ENCODE measurements at places on chromosomes 12 and 14.
A peak's percentile ranks its signal among the peaks of the same experiment; 100 is the strongest.

GRCh38 chr14:72808564-72808963 lies 85.3 kb downstream of the DPF3 start:
- DNase-seq, result no peak

DNA sequence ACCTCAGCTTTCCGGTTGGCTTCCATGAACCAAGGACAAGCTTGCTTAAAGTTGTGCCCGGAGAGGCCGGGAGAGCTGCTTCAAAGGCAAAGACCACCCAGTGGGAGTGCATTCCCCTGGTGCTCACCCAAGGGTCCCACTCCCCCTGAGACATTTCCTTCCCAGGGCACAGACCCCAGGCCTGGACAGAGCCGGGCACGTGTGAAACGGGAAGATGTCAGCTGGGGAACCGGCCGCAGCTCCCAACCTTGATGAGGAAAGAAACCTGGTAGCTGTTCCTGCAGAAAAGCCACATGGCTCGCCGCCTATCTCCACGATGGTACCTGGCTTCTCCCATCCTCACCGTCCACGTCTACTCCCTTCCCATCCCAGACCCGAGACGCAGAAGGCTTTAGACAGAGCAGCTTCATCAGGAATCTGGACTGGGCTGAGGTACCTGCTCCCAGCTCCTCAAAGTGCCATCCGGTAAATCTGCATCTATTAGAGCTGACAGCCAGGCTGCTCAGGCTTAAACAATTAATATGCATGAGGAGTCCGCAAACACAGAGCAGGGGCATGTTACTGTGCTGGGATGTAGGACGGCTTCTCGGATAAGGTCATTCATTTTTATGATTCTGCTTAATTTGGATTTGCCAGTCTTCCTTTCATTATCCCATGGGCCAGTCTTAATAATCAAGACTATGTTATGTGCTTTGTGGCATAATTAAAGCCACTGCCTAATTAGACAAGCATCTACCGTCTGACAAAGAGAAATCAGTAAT lies 53.1 kb downstream of the GALNT9 start:
- no peak for DNase-seq

- no peak for DNase-seq
Observed at GRCh38 chr12:34401659-34402227, 379.4 kb downstream of the ALG10 start.

- DNase-seq, result no peak
Observed at GRCh38 chr14:84726471-84726870, 803.5 kb upstream of the FLRT2 start.

DNA sequence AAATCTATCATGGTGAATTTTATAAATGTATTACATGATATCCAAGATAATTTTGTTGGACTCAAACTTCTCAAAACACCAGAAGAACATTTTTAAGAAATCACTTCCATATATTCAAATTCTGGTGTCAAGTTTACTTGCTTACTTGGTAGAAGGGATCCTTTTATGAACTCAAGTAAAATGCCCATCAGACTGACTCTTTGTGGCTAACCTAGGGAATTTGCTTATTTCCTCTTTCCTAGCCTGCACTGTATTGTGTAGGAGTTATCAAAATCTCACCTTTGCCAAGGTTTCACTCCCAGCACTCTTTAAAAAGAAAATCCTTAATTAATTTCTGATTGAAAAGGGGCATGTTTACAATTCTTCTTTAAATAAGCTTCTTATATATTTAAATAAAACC lies 196.5 kb downstream of the DUSP6 start:
- no peak for DNase-seq

- DNase-seq, result no peak
Observed at GRCh38 chr12:66678338-66679275, at the start of gene GRIP1. TSS of gene GRIP1 (minus strand) at chr12:66679076. CDS start at chr12:66678904, 172 bp downstream.

- no peak for DNase-seq
Observed at GRCh38 chr12:107057071-107057834, 36.1 kb downstream of the CRY1 start.

DNA sequence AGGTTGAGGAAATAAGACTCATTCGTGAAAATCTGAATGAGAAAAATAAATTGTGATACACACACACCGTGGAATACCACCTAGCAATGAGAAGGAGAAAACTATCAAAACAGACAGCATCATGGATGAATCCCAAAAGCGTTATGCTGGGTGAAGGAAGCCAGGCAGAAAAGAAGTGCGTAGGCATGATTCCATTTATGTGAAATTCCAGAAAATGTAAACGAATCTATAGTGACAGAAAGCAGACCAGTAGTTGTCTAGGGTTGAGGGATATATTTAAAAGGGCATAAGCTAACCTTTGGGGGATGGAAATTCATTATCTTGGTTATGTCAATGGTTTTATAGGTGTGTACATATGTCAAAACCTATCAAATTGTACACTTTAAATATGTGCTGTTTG lies 42.5 kb upstream of the ANO2 start:
- no peak for DNase-seq

DNA sequence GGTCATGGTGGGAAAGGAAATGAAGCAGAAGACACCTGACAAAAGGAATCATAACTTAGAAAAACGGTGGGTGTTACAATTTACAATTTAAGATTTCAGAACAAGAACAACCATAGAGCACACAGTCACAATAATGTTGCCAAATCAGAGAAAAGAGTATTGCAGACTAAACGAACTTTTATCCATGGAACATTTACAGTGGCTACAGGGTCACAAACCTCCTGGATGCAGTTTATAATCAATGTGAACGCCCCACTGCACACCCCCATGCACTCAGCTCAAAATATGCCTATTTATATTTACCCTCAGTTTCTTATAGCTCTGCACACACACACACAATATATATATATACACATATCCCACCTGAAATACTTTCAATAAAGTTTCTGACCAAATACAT lies 8.0 kb downstream of the KRR1 start:
- no peak for DNase-seq

DNA sequence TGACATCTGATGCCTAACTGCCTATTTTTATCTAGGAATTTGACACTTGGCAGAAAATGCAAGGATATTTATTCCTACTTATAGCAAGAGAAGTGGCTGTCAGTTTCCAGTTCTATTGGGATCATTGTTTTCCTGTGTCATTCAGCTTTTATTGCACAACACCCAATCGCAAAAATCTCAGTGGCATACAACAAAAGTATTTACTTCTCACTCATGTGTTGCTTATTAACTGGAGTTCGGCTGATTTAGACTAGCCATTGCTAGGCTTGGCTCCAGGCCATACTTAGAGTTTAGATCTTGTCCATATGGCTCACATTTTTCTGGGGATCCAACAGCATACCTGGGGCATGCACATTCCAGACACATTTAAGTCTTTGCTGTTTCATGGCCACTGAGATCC lies 218.6 kb upstream of the SYT1 start:
- DNase-seq, result no peak

- no peak for DNase-seq
Observed at GRCh38 chr12:22018860-22019259, 27.2 kb upstream of the CMAS start.

- no peak for DNase-seq
Observed at GRCh38 chr14:39367387-39367751, 64.9 kb downstream of the FBXO33 start.

DNA sequence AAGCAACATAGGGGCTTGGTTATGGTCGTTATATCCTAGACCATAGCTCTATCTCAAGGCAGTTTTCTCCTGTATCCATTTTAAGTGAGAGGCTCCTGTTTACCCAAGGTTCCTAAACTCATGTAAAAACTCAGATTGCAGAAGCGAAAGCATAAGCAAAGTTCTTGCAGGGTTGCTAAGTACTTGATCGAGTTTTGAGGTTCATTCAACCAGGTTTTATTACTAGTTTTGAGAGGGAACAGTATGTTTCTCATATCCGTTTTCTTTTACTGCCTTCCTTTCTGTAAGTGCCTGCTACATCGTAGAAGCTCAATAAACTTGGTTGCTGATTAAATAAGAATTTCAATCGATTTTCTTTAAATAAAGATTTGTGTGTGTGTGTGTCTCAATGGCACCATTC lies 5.1 kb downstream of the AKAP3 start:
- DNase-seq, result no peak

GRCh38 chr12:65306366-65307168 lies 28.1 kb downstream of the MSRB3 start:
- peak; percentile 7 for DNase-seq

DNA sequence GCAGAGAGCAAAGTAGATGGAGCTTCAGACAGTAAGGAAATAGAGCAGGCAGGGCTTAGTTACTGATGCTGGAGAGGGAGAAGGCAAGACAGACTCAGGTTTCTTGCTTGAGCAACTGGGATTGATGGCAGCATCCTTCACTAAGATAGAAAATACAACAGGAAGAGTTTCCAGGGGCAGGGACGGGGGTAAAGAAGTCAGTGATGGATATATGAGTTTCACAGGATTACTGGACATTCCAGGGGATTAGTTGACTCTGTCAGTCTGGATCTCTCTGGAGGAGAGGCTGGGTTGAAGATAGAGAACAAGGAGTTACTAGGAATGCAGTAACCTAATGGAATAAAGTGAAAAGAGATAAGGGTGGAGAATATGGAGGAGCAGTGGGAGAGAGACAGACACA lies 74.5 kb upstream of the ATF1 start:
- no peak for DNase-seq

- DNase-seq, result no peak
Observed at GRCh38 chr12:87935216-87935615, 94.0 kb downstream of the C12orf50 start.

- peak; percentile 71 for DNase-seq
Observed at GRCh38 chr12:110501399-110501751, 536 bp downstream of the VPS29 start.

GRCh38 chr14:37048666-37049071 lies 123.7 kb downstream of the SLC25A21 start:
- DNase-seq, result no peak

DNA sequence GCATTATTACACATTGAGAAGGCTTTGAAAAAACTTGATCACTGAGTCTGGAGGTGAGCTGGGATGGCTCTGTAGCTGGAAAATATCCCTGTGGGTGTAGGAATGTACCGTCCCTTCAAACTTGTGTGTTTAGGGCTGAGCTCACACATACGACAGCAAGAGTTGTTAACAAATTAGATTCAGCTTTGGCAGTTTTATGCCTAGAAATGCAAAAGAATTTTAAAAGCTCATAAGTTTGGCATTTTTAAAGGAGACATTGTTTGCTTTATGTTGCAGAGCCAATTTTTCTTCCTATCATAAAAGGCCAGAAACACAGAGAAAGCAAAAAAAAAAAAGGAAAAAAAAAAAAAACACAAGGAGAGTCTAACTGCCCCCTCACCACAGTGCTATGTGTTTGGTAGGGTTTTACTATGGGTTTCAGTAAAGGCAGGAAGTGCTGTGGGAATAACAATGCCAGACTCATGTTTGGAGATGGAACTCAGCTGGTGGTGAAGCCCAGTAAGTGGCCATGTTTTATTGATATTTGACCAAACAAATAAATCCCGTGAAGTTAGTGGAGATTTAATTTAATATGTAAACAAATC lies 78.4 kb downstream of the DAD1 start:
- no peak for DNase-seq

GRCh38 chr12:122937622-122938091 lies 28.6 kb downstream of the ABCB9 start:
- DNase-seq, result no peak

DNA sequence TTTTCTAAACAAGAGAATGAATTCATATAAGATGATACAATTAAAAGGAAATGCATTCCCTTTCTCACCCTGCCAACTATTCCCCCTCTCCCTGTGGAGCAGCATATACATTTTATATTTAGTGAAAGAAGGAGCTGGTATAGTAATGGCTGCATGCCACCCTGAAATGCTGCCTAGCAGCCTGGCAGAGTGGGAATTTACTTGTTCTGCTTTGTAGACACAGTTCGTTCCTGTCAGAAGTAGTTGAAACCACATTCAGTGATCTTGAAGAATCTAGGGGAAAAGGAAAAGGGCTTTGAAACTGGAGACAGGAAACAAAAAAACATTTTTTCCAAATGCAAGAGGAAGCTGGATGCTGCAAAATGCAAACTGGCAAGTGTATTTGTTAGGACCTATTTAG lies 176.0 kb upstream of the PLEKHA5 start:
- DNase-seq, result no peak

GRCh38 chr12:110304061-110304551 lies 23.1 kb downstream of the ATP2A2 start:
- DNase-seq, result no peak

All from NCI-H2029 (cell line).